Stimulated activated CD8-positive, alpha-beta memory T cell treated with anti-CD3 and anti-CD28 coated beads, Interleukin-2, amount 100 ng/mL, for 1 hour (primary cell): ENCODE measurements at places on chromosomes 12 and 14.

- DNase-seq = no peak
Measured at GRCh38 chr14:61120576-61120975, 139.5 kb downstream of the SLC38A6 start.

GRCh38 chr14:55749201-55749812 is 169.3 kb downstream of the KTN1 start:
- no peak for DNase-seq

GRCh38 chr14:64681796-64682710 is 22.2 kb upstream of the PLEKHG3 start:
- no peak for DNase-seq

GRCh38 chr12:7212678-7213077 is 23.2 kb downstream of the PEX5 start:
- no peak for DNase-seq

- no peak for DNase-seq
Measured at GRCh38 chr14:26213846-26214575, 383.8 kb downstream of the NOVA1 start.

DNA sequence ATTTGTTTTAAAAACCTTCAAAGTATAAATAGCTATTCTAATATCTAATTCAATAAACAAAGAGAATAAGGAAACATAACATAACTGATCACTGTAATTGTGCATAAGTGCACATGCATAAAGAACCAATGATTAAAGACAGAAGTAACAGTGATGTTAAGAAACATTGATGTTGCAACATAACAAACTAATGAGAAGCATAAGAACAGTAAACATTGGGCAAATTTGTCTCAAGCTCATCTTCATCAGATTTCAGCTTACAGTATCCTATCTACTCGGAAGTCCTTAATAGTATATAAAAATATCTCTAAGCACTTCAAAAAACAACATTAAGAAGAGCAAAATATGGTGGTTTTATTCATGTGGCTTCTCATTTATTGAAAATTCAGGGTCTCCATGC is 97.6 kb downstream of the GARIN6 start:
- no peak for DNase-seq
